ENCODE measurements at places on chromosomes 1 and 21. TPM values are rescaled to one million over a fixed set of nuclear protein-coding genes. Genes with fewer than 3 reads are reported as not detected.

GRCh38 chr1:20848162-20848561 is 61.1 kb upstream of the HP1BP3 start:
- DNase-seq, result peak; percentile 49

- DNase-seq, result no peak
Observed at GRCh38 chr1:30232288-30232899, 491.0 kb downstream of the MATN1 start.

- peak; percentile 80 for DNase-seq
Observed at GRCh38 chr1:156104065-156104810, 10.3 kb upstream of the LMNA start.

- peak; percentile 13 for DNase-seq
Observed at GRCh38 chr1:238052496-238053266, 162.0 kb upstream of the ZP4 start.

The KLHDC8A gene
- not detected for polyA plus RNA-seq

GRCh38 chr21:43859747-43860214 is 5.2 kb upstream of the AGPAT3 start:
- no peak for DNase-seq

GRCh38 chr1:182141040-182141439 is 79.5 kb upstream of the ZNF648 start:
- no peak for DNase-seq

The HP1BP3 gene
- 146 TPM for polyA plus RNA-seq

The NCAM2 gene
- 1.7 TPM for polyA plus RNA-seq

GRCh38 chr1:198157241-198157846 is 546 bp downstream of the NEK7 start:
- peak; percentile 97 for DNase-seq

DNA sequence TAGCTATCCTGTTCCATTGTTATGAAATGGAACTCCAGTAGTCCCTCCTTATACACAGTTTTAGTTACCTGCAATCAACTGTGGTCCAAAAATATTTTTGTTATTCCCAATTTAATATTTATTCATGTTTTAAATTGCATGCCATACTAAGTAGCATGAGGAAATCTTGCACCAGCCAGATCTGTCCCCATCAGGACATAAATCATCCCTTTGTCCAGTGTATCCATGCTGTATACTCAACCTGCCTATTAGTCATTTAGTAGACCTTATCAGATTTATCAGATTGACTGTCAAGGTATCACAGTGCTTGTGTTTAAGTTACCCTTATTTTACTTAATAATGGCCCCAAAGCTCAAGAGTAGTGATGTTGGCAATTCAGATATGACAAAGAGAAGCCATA is 207.9 kb upstream of the DMRTA2 start:
- no peak for DNase-seq

DNA sequence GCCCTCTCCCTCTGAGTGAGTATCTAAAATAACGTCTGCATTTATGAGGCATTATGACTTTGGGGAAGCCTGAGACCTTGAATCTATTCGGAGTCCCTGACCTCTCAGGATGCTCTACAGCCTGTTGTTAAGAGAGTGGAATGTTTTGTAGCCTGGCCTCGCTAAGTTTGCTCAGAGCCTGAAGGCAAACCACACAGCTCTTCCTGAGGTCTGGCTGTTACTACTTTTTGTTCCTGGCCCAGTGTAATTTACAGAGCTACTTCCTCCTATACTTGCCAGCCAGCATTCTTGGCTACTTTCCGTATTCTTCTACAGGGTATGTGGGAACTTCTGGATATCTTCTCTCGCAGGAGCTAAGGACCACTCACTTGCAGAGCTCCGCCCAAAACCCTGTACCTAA is 3.6 kb upstream of the ZMYM4 start:
- DNase-seq, result peak; percentile 35

- DNase-seq, result peak; percentile 65
Observed at GRCh38 chr1:100896481-100896982, 642 bp downstream of the SLC30A7 start.

- no peak for DNase-seq
Observed at GRCh38 chr1:212696721-212697331, 2.8 kb downstream of the BATF3 start.

DNA sequence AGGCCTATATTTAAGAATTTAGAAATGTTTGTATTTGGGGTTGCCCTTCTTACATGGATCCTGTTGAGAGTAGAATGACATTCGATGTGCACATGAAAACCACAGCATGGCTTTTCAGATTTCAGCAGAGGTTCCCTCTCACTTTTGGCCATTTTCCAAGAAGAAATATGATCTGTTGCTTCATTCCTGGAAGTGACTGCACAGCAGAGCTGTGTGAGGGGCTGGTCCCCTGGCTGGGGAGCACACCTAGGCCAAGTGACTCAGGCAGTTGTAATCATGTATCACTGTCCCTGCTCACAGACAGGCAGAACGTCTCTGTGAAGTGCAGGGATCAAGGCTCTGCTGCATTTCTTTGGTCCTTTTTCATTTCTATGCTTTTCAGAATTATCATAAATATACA is 32.3 kb downstream of the AGT start:
- DNase-seq, result peak; percentile 85

The C1orf116 gene
- 0.03 TPM for polyA plus RNA-seq

- DNase-seq, result no peak
Observed at GRCh38 chr1:57272150-57272549, 151.7 kb downstream of the DAB1 start.

The S1PR1 gene
- polyA plus RNA-seq, result 15.6 TPM

The SYT14 gene
- 0.16 TPM for polyA plus RNA-seq

Data from IMR-90 (cell line).